ENCODE measurements at places on chromosomes 3 and 15.

DNA sequence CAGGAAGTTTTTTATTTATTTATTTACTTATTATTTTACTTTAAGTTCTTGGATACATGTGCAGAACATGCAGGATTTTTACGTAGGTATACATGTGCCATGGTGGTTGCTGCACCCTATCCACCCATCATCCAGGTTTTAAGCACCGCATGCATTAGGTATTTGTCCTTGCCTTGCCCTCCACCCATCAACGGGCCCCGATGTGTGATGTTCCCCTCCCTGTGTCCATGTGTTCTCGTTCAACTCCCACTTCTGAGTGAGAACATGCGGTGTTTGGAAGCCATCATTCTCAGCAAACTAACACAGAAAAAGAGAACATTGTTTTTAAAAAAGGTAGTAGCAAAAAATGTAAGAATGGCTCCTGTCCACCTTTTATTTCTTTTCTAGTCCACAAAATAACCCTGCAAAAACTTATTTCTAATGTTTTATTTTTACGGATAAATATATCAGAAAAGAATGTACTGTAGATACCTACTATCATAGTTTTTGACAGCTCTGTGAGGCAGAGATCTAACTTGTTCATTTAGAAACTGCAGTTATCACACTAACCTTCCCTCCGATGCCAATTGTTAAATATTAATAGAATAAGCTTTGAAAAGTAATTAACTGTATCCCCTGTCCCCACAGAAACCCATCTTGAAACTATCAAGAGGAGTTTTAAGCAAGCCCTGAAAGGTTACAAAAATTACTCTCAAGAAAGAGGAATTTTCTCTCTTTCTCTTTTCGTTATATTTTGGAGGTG, 189.2 kb downstream of the LPP start:
- no peaks in the 10 kb centered on the region for H3K36me3 ChIP-seq
- no peak overlapping the region for H3K27ac ChIP-seq
- H3K27me3 ChIP-seq = no peaks in the 10 kb centered on the region

GRCh38 chr3:20055842-20056241, 15.6 kb downstream of the KAT2B start:
- H3K4me3 ChIP-seq = no peak overlapping the region
- no peaks in the 10 kb centered on the region for H3K27me3 ChIP-seq
- no peaks in the 10 kb centered on the region for H3K36me3 ChIP-seq
- peak overlapping the region; percentile 41 for H3K27ac ChIP-seq
- peaks cover 3% of the 10 kb centered on the region for H3K4me1 ChIP-seq
- DNase-seq = no peak

DNA sequence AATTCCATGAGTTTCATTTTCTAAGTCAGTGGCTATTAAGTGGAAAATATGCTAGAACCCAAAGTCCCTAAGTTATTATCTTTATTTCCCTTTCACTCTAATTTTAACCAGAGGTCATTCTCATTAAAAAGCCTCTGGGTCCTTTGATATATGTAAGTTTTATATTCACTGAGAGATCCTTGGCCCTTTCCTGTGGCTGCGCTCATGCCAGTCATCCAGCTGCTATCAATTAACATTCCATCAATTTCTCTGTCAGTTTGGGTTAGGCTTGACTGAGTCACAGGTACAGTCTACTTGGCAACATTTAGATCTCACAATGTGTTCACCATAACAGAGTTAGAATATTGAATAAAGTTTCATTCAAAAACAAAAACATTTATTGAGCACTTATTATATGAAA, 58.0 kb upstream of the FBN1 start:
- DNase-seq = no peak
- no peak overlapping the region for H3K27ac ChIP-seq
- H3K36me3 ChIP-seq = no peaks in the 10 kb centered on the region
- no peaks in the 10 kb centered on the region for H3K27me3 ChIP-seq
- H3K4me1 ChIP-seq = no peaks in the 10 kb centered on the region

DNA sequence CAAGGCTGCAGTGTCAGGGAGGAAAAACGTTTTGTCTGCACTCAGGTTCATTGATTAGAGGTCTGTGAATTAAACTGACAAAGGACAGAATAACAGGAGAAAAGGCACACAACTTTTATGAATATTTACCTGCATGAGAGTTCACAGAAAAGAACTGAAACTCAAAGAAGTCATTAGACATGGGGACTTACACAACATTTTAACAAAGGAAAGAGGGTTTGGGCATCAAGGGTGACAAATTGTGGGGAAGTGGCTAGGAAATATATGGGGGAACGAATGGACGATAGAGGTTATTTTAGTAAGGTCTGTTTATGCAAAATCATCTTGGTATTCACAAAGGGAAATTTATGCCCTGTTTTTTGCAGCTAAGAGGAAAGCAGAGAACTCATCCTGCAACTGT, 65.6 kb upstream of the C15orf39 start:
- H3K27ac ChIP-seq = no peak overlapping the region
- H3K27me3 ChIP-seq = no peaks in the 10 kb centered on the region
- no peaks in the 10 kb centered on the region for H3K36me3 ChIP-seq

DNA sequence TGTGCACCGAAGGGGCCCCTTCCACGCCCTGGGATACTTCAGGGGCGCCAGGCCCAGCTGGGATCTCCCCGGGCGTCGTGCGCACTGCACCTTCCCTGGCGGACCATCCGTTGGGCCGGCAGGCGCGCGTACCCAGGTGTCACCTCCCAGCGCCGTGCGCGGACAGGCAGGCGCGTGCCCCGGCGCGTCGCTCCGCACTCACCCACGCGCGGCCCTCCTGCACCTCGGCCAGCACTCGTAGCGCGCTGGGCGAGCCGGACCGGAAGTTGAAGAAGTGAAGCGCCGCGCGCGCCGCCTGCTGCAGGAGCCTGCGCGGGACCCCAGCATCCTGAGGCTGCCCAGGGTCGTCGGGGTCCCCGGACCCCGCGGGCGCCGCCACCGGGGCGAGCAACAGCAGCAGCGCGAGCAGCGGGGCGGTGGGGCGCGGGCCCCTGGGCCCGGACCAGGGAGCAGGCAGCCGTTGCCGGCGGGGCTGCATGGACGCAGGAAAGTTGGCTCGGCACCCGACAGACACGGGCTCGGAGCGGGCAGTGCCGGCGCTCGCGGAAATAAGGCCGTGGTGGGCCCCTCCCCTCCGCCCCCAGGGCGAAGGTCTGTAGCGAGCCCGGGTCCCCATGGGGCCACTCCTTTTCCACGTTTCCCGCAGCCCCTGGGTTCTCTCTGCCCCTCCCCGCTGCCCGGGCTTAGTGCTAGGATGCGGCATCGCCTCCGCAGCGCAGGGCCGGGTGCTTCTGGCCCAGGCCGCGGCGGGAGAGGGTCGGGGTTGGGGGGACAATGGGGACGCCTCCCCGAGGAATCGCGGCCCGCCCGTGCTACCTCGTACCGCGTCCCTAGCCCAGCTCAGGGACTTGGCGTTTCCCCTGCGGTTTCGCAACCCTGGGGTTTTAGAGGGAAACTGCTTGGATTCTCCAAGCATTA, at the start of gene RARRES1:
Gene RARRES1, minus strand, starts transcription at position 520 of the 918 bp plus-strand sequence. Its CDS starts 42 bp downstream, at position 478.
- H3K4me3 ChIP-seq = peak within 1 kb of the TSS; percentile 44
- no peaks in the 10 kb centered on the region for H3K36me3 ChIP-seq
- no peaks in the 10 kb centered on the region for H3K27me3 ChIP-seq

- H3K27me3 ChIP-seq = no peaks in the 10 kb centered on the region
- no peak overlapping the region for H3K27ac ChIP-seq
- peaks cover 6% of the 10 kb centered on the region for H3K4me1 ChIP-seq
- H3K4me3 ChIP-seq = no peak overlapping the region
- DNase-seq = no peak
- no peaks in the 10 kb centered on the region for H3K36me3 ChIP-seq
These were observed 12.4 kb downstream of the EFCC1 start for GRCh38 chr3:129013491-129013891.

Data from hepatocyte (in vitro differentiated cells).